Endothelial cell (in vitro differentiated cells): ENCODE measurements at places on chromosomes 4 and X.
A peak's percentile ranks its signal among the peaks of the same experiment; 100 is the strongest.

- peak; percentile 18 for DNase-seq
Observed at GRCh38 chr4:10033191-10033881, 12.0 kb upstream of the SLC2A9 start.

DNA sequence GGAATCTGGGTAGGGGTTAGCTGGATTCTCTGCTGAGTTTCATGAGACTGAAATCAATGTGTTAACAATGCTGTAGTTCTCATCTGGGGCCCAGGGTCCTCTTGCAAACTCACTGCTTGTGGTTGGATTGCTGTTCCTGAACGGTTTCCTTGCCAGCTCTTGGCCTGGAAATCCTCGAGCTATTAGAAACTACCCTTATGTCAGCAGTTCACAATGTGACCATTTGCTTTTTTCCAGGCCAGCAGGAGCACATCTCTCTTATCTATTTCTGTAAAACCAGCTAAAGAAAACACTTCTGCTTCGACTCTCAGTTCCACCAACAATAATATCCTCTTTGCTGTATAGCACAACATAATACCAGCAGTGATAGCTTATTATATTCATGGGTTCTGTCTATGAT, 140.1 kb upstream of the TRAM1L1 start:
- DNase-seq, result no peak

GRCh38 chr4:86586626-86587380, 7.3 kb upstream of the PTPN13 start:
- DNase-seq, result no peak

GRCh38 chr4:183814461-183814860, 90.6 kb upstream of the STOX2 start:
- no peak for DNase-seq

DNA sequence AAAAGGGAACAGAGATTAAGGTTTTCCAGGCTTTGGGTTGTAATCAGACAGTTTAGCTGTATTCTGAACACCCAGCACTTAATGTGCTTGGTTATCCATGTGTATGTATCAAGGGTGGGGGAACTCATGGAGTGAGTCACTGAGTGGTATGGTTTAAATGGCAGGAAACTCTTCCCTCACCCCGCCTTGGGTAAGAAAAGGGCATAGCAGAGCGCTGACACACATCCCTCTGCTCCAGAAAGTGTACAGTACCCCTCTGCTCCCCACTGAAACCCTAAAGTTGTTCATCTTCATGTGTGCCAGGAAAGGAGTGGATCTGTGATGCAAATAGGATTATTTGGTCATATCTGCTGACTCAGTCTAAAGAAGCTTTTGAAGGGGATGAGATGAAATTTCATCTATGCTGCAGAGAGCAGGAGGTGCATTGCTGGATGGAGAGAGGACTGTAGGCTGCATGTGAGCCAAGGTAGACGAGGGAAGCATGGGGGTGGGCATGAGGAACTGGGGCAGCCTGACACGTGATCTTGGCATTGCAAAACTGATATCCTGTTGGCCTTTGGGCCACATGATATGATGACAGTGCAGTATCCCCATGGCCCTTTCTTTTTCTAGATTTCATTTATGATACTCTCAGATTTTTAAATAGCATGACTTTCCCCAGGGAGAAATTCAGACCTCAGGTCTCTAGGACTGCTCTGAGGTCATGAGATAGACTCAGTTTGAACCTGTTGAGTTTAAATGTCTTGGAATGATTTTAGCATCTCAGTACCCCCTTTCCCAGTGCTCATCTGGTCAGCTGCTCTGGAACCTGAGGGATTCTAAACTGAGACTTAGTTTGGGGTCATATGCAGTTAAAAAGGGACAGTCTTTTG, 84.8 kb downstream of the TMEM164 start:
- DNase-seq, result no peak

DNA sequence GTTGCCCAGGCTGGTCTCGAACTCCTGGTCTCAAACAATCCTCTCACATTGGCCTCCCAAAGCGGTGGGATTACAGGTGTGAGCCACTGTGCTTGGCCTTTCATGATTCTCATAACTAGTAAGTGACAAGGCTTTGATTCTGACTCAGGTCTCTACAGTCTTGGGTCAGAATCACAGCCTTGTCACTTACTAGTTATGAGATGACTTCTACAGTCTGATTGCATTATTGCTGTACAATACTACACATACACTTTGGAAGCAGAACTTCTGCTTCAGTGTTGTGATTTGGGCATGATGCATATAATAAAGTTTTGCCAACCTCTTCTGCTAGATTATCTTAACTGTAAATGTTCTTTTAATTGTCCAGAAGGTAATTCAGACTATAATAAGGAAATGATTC, 123.3 kb downstream of the KDM6A start:
- no peak for DNase-seq

DNA sequence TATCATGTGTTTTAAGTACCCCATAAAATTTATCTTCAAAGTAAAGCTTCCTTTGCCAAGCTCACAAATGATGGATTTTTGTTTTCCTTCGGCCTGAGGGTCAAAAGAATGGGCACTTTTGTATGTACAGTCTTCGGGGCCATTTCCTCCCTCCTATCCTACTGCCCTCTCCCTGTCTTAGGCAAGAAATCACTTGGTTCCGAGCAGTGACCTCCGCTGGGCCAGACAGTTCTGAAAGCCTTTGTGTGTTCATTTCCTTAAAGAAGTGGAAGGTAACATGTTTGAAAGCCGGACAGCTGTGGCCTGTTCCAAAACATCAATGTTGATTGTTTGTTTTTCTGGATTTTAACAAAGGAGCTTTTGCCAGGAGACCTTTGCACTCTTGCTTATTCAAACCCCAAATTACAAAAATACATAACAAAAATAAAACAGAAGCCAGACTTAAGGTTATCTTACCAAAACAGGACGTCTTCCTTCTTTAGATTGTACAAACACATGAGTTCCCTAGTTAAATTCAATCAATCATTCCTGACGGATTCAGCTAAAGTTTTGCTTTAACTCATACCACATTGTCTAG, 110.6 kb upstream of the LIMCH1 start:
- DNase-seq, result no peak

DNA sequence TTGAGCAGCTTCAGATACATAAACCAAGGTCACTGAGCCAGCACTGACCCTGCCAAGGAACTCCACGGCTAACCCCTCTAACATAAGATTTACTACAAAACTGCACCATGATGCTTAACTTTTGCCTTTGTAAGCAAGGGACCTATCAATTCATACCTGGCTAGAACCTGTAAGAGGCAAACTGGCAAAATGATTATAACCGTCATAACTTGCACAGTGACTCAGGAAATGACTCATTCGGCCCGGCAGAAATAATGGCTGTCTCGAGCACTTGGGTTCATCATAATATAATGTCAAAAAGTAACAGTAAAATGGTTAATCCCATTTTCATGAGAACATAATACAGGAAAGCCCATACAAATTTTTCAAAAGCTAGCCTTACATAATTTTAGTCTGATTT, 17.2 kb downstream of the RASGEF1B start:
- no peak for DNase-seq

GRCh38 chrX:149837639-149838038, 43.3 kb upstream of the MAGEA8 start:
- DNase-seq, result no peak

GRCh38 chr4:94583914-94584641, 132.3 kb downstream of the PDLIM5 start:
- DNase-seq, result no peak
